ENCODE measurements at places on chromosomes 5 and 9.

- no peak for DNase-seq
These were observed 17.5 kb downstream of the C9orf57 start for GRCh38 chr9:72042928-72043327.

DNA sequence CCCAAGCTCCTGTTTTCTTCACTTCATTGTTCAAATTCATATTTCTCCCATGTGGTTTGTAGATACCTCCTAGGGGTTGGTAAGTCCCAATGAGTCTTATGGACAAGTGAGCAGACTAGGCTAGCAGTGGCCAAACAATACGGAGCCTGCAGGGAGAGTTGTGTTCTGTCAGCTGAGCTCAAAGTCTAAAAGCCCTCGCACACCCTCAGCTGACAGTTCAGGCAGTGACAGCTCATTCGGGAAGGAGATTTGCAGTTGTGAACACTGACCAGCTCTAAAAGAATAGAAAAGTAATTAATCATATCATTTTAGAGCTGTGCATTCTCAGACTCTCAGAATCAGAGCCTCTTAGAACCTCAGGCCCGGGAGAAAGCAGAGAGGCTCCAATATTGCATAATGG lies 95.1 kb downstream of the SH3TC2 start:
- DNase-seq = no peak

DNA sequence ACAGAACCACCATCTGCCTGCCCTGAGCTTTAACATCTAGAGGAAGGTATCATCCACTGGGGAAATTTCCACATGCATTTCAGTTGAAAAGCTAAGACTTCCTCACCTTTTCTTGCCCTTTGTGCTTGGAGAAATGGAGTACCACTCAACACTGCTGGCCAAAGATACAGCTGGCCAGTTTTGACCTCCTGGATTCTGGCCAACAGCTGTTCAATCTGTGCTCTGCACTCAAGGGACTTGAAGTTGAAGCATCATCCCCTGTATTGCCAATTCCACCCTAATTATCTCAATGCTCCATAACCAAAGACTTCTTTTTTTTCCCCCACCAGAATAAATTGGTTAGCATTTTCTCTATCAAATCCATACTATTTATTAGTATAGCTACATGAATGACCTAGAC lies 70.4 kb upstream of the PRDM9 start:
- no peak for DNase-seq

DNA sequence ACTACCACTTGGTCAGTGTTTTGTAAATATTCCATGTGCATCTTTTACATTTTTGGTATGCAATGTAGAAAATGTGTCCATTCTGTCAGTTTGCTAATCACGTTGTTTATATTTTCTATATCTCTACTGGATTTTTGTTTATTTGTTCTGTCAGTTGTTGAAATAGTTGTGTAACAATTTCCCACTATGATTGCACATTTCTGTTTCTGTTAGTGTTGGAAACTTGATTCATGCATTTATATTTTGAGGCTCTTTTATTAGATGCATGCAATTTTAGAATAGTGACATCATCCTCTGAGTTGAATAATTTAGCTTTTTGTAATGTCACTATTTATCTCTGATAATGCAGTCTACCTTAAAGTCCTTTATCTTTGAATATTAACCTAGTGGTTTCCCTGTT lies 25.8 kb upstream of the LECT2 start:
- no peak for DNase-seq

DNA sequence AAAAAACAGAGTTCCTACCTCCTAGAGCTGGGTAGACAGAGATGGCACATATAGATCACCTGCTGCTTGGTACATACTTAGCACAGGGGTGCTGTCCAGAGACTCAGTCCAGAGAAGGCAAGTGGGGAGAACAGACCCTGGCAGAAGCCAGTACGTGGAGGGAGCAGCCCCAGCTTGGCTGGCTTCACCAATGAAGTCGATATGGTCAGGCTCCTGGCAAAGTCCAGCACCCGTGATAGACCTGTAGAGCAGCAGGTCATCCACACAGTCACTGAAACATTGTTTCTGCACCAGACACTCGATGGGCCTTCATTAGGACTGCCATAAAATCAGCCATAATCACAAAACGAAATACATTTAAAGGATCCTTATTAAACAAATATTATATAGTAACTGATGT lies 45.8 kb downstream of the WHRN start:
- no peak for DNase-seq

GRCh38 chr5:107302441-107302840 lies 368.3 kb downstream of the EFNA5 start:
- DNase-seq = no peak

DNA sequence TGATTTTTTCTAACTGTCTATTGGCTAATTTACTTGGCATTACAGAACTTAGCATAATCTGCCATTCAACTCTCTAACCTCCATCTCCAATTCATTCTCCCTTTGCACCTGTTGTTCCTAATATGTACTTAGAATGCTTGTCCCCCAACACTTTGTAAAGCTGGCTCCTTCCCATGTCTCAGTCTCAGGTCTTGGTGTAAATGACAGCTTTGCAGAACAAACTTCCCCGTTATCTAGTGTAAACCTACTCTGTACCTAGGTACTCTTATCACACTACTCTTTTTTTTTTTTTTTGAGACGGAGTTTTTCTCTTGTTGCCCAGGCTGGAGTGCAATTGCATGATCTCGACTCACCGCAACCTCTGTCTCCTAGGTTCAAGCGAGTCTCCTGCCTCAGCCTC lies 77.2 kb upstream of the CTNNA1 start:
- no peak for DNase-seq

GRCh38 chr9:21030389-21031035 lies 928 bp downstream of the HACD4 start:
- DNase-seq = peak; percentile 42

- DNase-seq = no peak
These were observed 39.6 kb downstream of the GCNT4 start for GRCh38 chr5:75012748-75013147.

- no peak for DNase-seq
These were observed 597 bp downstream of the SPATA31E1 start for GRCh38 chr9:87883274-87883673.

- DNase-seq = no peak
These were observed 15.4 kb downstream of the RNF130 start for GRCh38 chr5:180056153-180056552.

GRCh38 chr9:88791105-88791805 lies 200.0 kb upstream of the S1PR3 start:
- no peak for DNase-seq

GRCh38 chr5:86977190-86977589 lies 290.5 kb upstream of the RASA1 start:
- DNase-seq = no peak

GRCh38 chr5:111530298-111530740 lies 18.0 kb upstream of the STARD4 start:
- peak; percentile 90 for DNase-seq

DNA sequence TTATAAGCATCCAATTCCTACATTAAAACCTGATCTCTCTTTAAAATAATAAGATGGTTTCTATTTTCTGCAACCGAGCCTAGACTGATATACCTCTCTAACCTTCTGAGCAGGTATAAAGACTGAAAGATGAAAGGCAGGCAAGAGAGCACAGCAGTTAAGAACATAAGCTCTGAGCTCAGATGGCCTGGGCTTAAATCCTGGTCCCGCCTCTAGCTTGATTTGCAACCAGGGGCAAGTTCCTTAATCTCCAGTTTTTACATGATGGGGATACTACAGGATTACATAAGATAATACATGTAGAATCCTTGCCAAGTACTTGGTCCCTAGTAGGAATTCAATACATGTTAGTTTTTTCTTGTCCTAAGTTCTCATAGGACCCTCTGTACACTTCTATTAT lies 33.9 kb downstream of the SLC24A2 start:
- DNase-seq = no peak

GRCh38 chr5:169875731-169876130 lies 104.6 kb downstream of the INSYN2B start:
- no peak for DNase-seq

DNA sequence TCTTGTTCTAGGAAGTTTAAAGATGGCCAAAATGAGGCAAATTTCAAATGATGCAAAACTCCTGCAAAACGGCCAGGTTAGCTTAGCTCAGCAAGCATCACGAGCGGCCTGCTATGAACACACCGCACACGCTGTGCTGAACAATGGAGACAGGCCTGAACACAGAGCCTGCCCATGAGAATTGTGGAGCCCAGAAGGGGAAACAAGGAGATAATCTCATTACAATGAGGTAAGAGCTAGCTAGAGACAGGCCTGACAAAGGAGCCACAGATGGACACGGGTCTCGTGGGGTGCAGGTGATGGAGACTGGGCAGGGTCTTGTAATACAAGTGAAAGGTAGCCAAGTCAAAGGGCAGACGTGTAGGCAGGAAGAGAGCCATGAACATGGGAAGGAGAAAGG lies 50.2 kb downstream of the PSMB7 start:
- no peak for DNase-seq

DNA sequence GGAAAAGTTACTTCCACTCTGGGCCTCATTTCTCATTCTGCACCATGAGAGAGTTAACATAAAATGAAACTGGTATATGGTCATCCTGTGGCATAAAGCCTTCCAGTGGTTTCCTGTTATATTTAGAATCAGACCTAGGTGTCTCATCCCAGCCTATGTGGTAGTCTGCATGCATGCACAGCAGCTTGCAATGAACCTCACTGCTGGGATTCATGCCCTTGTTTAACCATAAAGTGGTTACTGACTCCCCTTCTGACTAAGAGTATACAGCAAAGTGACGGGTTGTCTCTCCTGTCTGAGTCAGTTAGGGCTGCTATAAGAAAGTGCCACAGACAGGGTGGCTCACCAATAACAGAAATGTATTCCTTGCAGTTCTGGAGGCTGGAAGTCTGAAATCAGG lies 14.7 kb upstream of the TDRD7 start:
- DNase-seq = no peak

DNA sequence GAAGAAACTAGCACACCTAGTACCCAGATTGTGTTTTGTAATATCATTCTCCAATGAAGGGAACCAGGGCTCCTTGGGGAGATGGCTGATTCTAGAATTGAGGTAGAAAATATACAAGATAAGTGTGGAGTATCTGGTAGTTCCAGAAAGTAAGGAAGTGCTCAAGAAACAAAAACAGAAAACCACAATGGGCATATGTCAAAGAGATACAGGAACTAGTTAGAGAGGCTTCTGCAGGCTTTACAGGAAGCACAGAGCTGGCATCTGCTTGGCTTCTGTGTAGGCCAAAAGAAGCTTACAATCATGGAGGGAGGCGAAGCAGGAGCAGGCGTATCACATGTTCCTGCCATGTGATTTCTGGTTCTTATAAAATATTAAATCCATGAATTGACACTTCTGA lies 105.7 kb upstream of the TMEM161B start:
- DNase-seq = no peak

DNA sequence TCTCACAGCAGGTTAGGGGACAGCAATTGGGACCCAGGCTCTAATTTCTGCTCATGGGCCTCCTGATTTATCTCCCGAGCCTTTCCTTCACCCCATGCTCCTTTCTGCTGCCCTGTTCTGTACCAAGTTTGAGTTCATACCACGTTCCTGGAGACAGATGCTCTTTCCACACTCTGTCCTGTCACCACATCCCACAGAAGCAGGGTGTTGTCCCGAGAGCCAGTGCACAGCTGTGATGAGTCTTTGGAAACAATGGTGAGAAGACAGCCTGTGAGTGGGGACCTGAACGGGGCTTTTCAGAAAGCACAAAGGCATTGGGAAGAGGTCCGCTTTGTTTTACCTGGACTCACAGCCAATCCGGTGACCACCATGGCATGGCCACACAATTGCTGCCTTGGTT lies 17.4 kb downstream of the WDR31 start:
- DNase-seq = no peak

GRCh38 chr9:82808478-82808877 lies 254.5 kb downstream of the RASEF start:
- no peak for DNase-seq

All from CD4-positive, alpha-beta T cell treated with Interleukin-10 for 1 hour (primary cell).